ENCODE measurements at places on chromosomes 11 and 22.
A peak's percentile ranks its signal among the peaks of the same experiment; 100 is the strongest.

DNA sequence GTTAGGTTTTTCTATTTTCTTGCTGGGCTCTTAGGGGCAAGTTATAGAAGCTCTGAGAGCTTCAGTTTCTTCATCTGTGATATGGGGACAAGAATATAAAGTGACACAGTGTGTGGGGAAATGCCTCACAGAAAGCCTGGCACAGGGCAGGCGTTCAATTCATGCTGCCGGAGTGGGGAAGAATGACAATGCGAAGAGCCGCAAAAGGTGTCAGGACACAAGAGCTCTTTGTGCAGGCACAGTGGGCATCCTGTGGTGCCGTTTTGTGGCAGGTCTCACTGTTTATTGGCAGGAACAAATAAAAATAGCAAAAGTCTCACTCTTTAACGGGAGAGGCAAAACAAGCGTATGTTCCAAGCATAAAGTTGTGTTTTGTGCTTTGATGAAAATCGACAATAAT is 112.1 kb downstream of the TIMP3 start:
- no peak for DNase-seq

GRCh38 chr11:44306052-44306917 is 3.7 kb downstream of the ALX4 start:
- no peak for DNase-seq

- no peak for DNase-seq
Measured at GRCh38 chr22:36613958-36614357, 85.0 kb upstream of the EIF3D start.

DNA sequence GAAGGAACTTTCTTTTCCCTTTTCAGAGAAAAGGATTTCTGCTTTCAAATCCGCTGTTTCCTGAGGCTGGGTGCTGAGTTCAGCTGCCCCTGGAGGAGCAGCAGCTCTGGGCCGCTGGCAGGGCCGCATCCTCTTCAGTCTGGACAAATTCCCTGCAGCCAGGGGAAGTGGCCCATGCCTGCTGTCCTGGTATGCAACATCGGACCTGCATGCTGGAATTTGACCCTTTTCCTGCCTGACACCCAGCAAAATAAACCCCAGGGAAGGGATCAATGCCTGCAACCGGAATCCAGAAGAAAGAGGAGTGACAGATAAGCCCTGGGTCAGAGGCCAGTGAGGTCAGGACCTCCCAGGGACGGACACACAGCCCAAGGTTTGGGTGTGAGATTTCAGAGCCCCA is 54.1 kb upstream of the LINC01488 start:
- no peak for DNase-seq

GRCh38 chr22:46454504-46455269 is 82.7 kb downstream of the CELSR1 start:
- no peak for DNase-seq

DNA sequence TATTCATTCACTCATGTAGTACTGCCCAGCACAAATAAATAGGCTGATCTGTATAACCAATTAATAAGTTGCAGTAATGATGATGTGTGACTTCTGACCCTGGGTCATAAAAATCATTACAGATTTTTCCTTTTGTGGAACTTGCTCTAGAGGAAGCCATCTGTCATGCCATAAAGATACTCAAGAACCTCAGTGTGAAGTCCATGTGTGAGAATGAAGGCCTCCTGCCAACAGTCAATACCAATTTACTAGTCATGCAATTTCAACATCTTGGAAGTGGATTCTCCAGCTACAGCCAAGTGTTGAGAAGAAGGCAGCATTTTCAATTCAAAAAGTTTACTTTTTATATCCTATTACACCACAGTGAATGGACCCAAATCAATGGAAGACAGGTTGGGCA is 435.6 kb upstream of the LRRC4C start:
- DNase-seq: no peak

DNA sequence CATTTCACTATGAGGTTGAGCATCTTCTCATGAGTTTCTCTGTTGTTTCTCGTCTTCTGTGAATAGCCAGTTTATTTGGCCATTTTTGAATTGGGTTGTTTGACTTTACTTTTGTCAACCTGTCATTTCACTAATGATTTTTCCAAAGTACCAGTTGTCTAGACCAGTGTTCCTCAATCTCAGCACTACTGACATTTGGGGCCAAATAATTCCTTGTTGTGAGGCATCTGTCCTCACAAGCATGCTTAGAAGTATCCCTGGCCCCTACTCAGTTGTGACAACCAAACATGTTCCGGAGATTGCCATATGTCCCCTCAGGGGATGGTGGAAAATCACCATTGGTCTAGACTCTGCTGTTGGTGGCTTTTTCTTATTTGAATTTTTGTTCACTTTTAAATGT is 87.7 kb upstream of the GNAZ start:
- DNase-seq: no peak

DNA sequence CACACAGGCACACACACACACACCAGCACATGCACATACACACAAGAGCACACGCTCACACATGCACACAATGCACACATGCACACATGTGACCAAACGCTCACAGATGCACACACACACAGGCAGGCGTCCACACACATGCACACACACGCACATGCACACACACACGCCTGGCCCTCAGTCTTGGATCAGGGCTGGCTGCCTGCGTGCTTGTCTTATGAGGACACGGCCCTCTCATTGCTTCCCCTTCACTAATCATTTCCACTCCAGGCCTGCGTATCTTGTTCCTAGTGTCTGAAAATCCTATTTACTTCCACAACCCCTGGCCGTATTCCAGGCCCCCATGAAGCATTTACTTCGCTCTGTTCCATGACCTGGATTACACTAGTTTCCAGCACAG is 740.5 kb downstream of the BRD1 start:
- DNase-seq: no peak

GRCh38 chr11:105986554-105986953 is 35.5 kb downstream of the MSANTD4 start:
- no peak for DNase-seq

DNA sequence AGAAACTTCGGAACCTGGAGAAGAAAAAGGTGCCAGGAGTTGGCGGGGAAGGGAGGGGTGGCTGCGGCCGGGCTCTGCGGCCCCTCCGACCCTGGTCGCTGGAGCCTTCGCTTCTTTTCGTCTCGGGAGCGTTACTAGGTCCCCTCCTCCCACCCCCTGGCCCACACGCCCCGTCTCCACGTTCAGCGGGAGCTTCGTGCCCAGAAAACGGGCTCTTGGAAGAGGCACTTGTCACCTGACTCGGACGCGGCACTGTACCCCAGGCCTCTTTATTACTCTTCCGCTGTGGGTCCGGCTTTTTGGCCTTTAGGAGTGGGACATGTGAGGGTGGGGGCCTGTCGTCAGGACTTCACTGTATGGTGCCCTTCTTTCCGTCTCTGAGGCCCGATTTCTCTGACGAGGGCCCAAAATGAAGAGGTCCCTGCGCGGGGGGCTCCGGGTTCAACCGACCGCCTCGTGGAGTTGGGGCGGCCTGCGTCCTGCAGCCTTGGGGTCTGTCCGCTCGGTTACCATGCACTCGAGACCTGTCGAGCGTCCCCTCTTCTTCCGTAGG is 1.2 kb downstream of the CAPRIN1 start:
- DNase-seq: no peak

DNA sequence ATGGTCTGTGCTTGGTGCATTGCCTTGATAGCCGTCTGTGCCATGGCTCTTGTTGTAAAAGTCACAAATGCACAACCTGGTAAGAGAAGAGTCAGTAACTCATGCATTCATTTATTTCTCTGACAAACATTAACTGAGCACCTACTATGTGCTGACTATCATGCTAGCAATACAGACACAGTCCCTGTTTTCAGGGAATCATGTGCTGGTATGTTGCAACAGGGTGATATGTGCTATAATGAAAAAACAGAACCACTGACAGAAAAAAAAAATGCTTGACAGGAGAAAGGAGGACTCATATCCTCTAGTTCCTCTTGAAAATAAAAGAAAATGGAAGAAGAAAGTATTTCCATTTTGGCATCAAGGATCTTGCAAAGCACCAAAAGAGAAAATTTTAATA is 34.5 kb upstream of the RAPSN start:
- DNase-seq: no peak

- DNase-seq: no peak
Measured at GRCh38 chr22:45207981-45208664, 32.6 kb downstream of the KIAA0930 start.

GRCh38 chr11:125174686-125175085 is 10.1 kb downstream of the PKNOX2 start:
- DNase-seq: no peak

GRCh38 chr11:72173291-72173690 is 18.6 kb upstream of the FOLR1 start:
- DNase-seq: no peak

GRCh38 chr11:61071208-61071681 is 31.0 kb upstream of the CD5 start:
- peak; percentile 81 for DNase-seq

GRCh38 chr11:130133716-130134115 is 25.9 kb upstream of the ST14 start:
- no peak for DNase-seq
